Daoy (cell line): ENCODE measurements at places on chromosomes 13 and 19.

- DNase-seq: peak; percentile 25
Measured at GRCh38 chr13:25170554-25171111, 1.5 kb downstream of the AMER2 start.

DNA sequence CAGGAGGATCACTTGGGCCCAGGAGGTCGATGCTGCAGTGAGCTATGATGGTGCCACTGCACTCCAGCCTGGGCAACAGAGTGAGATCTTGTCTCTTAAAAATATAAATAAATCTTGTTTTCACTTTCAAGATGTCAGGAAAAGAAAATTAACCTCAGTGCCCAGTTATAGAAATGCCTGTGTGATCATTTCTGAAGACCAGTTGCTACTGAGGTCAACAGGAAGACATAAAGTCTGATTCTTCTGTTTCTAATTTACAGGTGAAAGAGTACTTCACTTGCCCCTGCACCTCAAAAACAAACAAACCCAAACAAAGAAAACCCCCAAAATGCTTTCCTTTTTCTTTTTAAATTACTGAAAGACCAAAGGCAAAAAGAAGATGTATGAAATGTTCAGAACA is 174.3 kb upstream of the NBEA start:
- DNase-seq: no peak

GRCh38 chr13:27353166-27353583 is 71.2 kb upstream of the GTF3A start:
- DNase-seq: peak; percentile 65

- no peak for DNase-seq
Measured at GRCh38 chr19:36169084-36169760, 17.0 kb upstream of the COX7A1 start.

- no peak for DNase-seq
Measured at GRCh38 chr19:1366296-1366695, 17.4 kb upstream of the NDUFS7 start.

- DNase-seq: no peak
Measured at GRCh38 chr13:72109863-72110262, 242.9 kb upstream of the DACH1 start.

GRCh38 chr19:48509467-48510194 is 2.0 kb downstream of the LMTK3 start:
- no peak for DNase-seq

DNA sequence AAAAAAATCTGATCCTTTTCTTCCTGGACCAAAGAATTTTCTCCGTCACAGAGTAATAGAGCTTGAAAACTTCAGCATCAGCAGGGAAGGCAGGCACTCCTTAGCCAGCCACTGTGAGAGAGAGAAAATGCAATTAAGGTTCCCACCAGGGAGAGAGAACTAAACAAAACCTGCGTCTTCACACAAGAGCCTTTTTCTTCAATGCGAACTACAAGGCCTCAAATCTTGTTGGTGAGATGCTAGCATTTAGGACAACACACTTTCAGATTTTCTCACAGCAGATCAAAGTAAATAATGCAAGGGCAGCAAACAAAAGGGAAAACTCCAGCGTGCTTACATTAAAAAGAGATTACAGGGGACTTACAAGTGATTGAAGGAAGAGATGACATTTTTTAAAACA is 80.1 kb downstream of the DACH1 start:
- DNase-seq: no peak

DNA sequence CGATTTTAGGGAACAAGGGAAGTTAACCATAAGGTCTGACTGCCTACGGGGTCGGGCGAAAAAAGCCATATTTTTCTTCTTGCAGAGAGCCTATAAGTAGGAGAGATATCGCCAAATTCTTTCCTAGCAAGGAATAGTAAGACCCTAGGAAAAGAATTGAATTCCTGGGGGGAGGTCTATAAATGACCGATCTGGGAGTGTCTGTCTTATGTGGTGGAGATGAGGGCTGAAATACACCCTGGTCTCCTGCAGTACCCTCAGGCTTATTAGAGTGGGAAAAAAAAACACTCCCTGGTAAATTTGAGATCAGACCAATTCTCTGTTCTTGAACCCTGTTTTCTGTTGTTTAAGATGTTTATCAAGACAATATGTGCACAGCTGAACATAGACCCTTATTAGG is 447.5 kb upstream of the ATXN8OS start:
- no peak for DNase-seq

DNA sequence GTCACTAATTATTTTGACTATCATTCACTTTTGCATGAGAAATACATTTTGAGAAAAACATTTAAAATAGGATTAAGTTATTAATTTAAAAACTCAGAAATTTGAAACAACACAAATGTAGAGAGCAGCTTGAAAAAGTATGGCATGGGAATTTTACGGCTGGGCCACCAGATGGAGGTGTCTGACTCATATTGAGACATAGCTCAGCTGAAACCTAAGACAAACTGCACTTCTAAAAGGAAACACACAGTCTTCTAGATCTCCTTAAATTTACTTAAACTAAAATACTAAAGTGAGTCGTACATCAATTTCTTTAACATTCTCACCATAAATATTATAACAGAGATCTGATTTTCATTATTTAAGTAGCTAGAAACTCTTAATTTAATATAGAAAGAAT is 41.9 kb upstream of the POSTN start:
- DNase-seq: no peak

- no peak for DNase-seq
Measured at GRCh38 chr13:99339736-99340397, 32.7 kb upstream of the GPR183 start.

DNA sequence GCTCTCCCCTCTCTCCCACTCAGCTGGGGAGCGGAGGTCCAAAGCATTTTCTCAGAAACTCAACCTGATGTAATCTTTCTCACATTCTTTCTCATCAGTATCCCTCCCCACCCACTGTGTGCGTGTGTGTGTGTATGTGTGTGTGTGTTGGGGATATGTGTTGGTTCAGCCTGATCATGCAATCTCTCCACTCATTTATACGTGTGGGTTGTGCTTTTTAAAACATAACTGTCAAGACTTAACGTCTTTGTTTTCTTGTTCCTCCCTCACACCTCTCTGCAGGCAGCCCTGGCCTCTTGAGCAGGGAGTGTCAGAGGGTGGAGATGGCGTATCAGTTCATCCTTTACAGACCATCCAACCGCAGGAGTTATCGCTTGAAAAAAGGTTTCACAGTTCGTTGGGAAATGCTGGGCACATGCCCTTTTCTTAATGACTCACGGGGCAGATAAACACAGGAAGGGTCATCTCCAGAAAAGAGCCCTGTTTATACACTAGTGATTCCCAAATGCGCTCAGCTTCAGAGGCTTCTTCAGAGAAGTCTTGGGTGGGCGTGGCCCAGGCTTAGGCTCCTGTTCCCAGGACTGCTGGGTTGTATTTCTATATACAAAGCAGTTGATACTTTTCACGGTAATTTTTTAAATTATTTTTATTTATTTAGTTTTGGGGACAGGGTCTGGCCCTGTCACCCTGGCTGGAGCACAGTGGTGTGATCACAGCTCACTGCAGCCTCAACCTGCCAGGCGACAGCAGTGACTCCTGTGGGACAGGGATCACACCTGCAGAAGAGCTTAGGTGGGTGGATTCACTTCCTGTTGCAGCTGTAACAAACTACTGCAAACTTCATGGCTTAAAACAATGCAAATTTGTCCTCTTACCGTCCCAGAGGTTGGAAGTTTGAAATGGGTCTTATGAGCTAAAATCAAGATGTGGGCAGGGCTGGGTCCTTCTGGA is 60.3 kb downstream of the CCDC70 start:
- no peak for DNase-seq

- no peak for DNase-seq
Measured at GRCh38 chr13:30398601-30399072, 23.7 kb upstream of the UBE2L5 start.

- DNase-seq: no peak
Measured at GRCh38 chr13:66180836-66181235, 1049.3 kb downstream of the PCDH9 start.

DNA sequence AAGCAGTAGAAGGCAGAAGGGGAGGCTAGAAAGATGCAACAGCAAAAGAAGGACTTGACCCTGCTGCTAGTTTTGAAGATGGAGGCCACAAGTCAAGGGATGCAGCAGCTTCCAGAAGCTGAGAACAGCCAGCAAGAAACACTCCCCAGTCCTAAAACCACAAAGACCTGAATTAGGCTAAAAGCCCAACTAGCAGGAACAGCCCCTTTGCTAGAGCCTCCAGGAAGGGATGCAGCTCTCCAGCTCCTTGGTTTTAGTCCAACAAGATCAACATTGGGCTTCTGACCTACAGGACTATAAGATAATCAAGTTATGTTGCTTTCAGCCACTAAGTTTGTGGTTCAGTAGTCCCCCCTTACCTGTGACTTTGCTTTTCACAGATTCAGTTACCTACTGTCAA is 10.5 kb upstream of the LATS2 start:
- DNase-seq: no peak

- no peak for DNase-seq
Measured at GRCh38 chr19:19687090-19687489, 18.5 kb downstream of the ZNF101 start.

- DNase-seq: no peak
Measured at GRCh38 chr19:40763963-40764362, 11.4 kb upstream of the MIA start.

DNA sequence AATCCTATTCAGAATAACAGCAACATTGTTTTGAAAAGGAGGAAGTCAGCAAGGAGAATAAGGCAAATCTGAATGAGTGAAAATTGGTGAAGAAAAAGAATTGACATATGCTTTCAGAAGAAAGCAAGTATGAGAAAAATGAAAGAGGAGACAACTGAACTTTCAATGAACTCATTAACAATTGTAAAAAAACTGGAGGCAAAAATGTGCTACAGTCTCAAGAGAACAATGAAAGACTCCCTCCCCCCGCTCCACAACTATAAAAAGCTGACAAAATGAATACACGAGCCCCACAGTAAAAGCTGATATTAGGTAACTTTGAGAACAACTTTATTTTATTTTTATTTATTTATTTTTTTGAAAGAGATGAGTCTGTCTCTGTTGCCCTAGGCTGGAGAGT is 373.1 kb downstream of the DIAPH3 start:
- DNase-seq: no peak

- no peak for DNase-seq
Measured at GRCh38 chr13:114049626-114050101, 75.8 kb upstream of the C13orf46 start.

- DNase-seq: no peak
Measured at GRCh38 chr13:27281420-27281819, 10.8 kb downstream of the RASL11A start.

GRCh38 chr19:38819231-38819920 is 6.6 kb upstream of the LGALS4 start:
- no peak for DNase-seq

- no peak for DNase-seq
Measured at GRCh38 chr19:39197808-39198207, 1.0 kb downstream of the NCCRP1 start.

DNA sequence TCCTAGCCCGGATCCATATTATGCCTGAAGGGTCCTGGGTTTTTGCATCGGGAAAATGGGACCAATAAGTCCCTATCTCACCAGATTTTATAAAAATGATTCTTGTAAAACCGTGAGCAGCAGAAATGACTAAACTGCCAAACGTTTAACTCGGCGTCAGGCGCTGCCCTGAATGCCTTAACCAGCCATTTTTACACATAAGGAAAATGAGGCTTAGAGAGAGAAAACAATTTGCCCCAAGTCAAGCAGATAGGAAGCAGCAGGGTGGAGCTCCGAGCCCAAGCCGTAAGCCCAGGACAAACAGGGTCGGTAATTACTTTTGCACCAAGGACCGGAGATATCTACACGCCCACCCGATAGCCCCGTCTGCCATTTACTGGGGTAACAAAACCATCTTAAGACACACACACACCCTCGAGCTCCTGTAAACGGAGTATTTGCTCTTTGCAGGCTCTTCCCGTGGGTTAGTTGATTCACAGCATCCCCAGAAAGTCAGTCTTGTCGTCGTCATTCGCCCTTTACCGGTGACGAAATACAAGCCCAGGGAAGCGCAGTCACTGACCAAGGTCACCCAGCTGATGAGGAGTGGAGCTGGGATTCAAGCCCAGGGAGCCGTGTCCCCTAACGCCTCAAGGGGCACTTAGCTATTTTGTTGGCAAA is 16.0 kb upstream of the MRI1 start:
- no peak for DNase-seq

DNA sequence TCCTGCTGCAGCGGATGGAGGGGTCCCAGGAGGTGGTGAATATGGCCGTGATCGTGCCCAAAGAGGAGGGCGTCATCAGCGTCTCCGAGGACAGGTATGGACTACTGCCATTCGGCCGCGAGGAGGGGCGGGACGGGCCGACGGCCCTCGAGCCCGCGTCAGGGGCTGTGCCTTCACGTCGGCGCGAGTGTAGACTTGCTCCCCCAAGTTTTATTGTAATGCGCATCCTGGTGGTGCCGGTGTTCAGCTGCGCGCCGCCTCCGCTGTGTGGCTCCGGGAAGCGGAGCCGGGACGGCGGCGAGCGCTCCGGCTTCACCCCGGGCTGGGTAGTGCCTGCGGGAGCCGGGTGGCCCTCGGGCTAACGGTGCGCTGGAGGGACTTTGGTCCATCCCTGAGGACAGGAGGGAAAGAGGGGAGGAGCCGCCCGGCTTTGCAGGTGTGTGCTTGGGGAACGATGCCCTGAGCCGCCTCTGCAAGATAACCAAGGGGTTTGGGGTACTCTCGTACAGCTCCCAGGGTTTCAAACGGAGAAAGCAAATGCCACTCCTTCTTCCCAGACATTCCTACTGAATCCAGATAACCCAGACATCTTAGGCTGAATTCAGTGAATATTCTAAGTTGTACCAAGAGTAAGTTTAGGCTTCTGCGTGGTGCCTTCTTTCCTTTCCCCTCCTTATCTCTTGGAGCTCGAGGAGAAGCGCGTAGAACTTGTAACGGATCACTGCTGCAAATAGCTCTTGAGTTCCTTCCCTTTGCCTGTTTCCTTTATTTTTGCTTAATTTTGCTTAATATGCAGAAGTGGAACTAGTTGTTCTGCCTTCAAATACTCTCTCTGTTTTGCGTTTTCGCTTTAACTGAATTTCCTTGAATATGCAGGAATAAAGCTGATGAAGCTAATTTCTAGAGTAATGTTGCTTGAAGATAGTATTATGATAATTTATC is 740 bp downstream of the WDFY2 start:
- peak; percentile 58 for DNase-seq

DNA sequence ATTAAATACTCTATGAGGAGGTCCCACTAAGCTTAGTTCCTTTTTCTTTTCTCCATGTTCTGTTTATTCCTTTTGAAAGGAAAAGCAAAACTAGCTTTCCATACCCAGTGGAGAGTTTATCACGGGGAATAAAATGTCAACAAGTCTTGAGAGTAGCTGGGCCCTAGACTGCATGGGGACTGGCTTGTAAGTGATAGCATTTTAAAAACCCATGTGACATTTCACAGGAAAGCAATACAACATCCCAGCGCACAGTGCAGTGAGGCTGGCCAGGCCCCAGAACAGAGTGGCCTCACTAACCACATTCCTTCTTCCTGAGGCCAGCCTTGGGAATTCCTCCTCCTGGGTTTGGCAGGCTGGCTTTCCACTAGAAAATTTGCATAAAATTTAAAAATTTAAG is 149.8 kb downstream of the DLEU7 start:
- peak; percentile 46 for DNase-seq
